ENCODE measurements at places on chromosomes 5 and 9.

- no peak for DNase-seq
Observed at GRCh38 chr9:36415822-36416525, 15.9 kb upstream of the RNF38 start.

- DNase-seq, result no peak
Observed at GRCh38 chr5:83866181-83866580, 145.5 kb upstream of the HAPLN1 start.

DNA sequence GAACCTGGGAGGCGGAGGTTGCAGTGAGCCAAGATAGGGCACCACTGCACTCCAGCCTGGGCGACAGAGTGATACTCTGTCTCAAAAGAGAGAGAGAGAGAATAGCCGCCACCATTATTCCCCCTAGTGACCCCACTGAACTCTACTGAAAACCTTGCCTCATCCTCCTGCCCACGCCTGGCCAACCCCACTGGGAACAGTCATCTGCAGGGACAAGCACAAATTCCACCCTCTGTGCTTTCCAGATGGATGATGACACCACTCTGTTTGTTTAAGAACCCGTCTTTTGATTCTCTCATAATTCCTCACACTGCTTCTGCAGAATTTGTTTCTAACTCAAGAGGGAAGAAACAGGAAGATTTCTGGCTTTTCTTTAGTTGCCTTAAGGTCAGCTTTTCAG lies 12.2 kb downstream of the BHMT2 start:
- no peak for DNase-seq

GRCh38 chr9:211557-211956 lies 3.1 kb upstream of the DOCK8 start:
- DNase-seq, result no peak

DNA sequence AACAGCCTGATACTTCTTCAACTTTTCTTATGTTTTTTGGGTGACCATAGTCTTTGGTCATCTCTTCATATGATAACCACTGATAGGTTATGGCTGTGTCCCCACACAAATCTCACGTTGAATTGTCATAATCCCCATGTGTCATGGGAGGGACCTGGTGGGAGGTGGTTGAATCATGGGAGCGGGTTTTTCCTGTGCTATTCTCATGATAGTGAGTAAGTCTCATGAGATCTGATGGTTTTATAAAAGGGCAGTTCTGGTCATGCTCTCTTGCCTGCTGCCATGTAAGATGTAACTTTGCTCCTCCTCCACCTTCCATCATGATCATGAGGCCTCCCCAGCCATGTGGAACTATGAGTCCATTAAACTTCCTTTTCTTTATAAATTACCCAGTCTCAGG lies 8.7 kb downstream of the RHOBTB3 start:
- DNase-seq, result no peak

DNA sequence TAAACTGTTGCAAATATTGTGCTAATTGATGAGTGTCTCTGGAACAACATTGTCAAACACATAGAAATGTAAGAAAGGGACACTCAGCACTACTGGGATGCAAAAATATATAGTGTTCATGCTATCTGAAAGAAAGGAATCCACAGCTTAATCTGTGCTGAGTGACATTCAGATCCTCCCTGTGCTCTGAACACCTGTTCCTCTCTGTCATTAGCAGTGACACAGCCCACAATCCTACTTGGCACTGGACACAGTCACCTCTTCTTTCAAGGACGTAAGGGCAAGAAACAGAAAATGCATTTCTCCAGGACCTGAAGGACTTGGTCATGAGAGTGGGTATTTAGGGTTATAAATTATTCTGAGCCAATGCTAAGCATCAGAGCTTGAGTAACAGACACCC lies 121.4 kb upstream of the SV2C start:
- no peak for DNase-seq

DNA sequence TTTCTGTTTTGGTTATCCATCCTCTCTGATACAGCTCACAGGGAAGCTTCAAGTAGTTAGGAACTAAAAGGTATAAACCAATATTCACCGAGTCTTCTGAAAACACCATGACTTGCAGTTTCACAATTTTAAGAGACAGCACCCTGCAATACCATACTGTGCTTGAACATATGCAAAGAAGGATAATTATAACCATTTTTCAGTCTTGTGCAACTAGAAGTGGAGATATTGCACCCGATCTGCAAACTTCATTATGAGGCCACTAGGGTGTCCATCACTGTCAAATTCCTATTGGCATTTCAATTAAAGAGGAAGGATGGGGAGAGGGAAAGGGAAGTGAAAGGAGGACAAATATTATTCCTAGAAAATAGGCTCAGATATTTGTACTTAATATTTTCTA lies 32.4 kb upstream of the CEP120 start:
- DNase-seq, result no peak

- no peak for DNase-seq
Observed at GRCh38 chr9:137049544-137050449, 3.8 kb upstream of the NPDC1 start.

DNA sequence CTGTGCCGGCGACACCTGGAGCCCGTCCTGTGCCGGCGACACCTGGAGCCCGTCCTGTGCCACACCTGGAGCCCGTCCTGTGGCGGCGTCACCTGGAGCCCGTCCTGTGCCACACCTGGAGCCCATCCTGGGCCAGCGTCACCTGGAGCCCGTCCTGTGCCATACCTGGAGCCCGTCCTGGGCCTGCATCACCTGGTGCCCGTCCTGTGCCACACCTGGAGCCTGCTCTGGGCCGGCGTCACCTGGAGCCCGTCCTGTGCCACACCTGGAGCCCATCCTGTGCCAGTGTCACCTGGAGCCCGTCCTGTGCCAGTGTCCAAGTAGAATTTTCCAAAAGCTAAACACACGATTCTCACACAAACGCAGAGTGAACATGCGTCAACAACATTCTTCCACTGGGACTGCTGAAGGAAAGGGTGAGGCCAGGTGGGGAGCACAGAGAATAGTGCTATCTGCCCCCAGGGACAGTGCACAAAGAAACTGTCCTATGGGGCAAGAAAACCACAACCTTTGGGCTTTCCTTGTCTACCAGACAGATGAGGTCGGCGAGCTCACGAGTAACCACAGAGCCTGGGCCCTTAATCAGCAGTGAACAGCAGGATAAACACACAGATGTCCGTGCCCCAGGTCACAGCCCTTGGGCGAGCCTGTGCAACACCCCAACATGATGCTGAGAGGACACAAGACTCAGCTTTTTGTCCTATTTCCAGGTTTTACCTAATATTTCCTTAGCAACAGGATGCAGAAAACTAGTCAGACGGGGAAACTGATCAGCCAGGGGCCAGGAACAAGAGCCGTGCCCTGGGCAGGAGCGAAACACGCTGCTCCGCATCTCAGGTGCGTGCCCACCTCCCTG lies 7.9 kb downstream of the QSOX2 start:
- no peak for DNase-seq

GRCh38 chr5:149656576-149657182 lies 73.4 kb upstream of the PPARGC1B start:
- DNase-seq, result no peak

- no peak for DNase-seq
Observed at GRCh38 chr9:88990729-88991065, 571 bp upstream of the S1PR3 start.

GRCh38 chr5:80933036-80933435 lies 27.1 kb upstream of the RASGRF2 start:
- DNase-seq, result no peak

GRCh38 chr5:161085056-161085455 lies 233.0 kb upstream of the ATP10B start:
- DNase-seq, result no peak

GRCh38 chr5:67315082-67315989 lies 118.7 kb upstream of the CD180 start:
- DNase-seq, result no peak

DNA sequence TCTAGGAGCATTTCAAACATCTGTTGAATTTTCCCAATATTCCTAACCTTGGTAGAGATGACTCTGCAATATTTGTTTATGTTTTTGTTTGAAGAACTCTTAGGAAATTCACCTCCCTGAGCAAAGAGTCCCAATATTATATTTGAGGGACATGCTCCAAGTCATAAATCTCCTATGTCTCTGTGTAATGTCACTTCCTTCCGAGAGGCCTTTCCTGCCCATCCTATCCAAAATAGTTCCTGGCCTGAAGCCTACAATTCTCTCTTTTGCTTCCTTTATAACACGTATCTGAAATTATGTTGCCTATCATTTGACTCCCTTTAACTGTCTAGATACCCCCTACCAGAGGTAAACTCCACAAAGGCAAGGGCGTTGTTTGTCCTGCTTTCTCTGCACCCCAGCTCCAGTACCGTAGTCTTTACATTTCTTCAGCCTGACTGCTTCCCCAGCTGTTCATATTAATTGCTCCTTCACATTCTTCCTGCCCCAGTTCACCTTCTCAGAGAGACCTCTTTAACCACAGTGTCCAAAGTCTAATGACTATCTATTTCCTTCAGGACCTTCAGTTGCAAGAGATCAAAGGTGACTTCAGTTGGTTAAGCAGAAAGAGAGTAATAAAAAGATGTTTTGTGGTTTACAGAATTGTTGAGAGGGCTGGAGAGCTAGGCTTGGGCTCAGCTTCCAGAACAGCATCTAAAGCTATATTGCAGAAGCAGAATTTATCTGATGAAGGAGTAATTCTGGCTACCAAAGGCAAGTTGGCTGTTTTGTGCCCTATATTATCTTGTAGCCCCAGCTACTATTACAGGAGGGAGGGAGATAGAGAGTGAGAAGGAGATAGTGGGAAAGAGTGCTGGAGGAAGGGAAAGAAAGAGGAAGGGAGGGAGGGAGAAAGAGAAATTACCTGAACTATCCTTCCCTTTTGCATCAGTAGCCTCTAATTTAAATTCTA lies 109.3 kb upstream of the TMEM161B start:
- no peak for DNase-seq

DNA sequence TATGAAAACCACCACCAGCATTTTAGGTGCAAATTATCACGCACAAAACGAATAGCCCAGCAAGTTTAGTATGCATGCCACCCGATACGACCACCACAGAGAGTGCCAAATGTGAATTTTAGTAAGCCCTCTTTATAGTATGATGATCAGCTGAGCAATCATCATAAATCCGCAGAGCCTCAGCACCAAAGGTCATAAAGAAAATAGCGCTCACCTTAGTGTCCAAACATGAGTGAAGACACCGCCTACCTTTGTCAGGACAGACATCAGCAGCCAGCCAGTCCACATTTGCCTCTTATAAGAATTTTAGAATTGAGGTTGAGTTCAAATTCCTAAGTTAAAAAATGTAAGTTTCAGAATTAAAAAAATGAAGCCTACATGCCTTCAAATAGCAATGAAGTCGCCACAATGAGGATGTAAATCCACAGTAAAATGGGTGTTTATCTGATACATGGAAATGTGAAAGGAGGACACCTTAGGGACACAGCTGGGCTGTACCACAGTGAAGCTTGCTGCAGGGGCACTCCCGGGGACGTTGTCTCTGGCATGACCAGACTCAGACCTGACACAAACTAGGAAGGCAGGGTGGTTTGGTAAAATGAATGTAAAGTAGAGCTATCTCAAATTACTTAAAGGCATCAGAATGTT lies 149.0 kb downstream of the AUH start:
- no peak for DNase-seq

- no peak for DNase-seq
Observed at GRCh38 chr9:115035841-115036612, 81.9 kb downstream of the TNC start.

GRCh38 chr5:143045062-143045461 lies 274.9 kb downstream of the ARHGAP26 start:
- DNase-seq, result no peak

DNA sequence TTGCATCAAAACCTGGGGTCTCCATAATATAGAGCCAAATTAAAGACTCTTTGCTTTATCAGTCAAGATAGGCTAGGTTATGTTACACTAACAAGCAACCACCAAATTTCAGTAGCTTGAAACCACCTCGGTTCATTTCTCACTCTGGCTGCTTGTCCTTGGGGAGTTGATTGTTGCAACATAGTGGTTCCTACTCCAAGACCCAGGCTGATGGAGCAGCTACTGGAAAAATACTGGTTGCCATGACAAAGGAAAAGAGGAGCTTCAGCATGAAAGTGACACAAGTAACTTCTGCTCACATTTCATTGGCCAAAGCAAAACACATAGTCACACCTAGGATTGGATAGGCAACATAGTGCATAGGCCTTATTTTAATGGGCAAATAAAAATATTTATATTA lies 18.5 kb upstream of the RCL1 start:
- DNase-seq, result no peak

DNA sequence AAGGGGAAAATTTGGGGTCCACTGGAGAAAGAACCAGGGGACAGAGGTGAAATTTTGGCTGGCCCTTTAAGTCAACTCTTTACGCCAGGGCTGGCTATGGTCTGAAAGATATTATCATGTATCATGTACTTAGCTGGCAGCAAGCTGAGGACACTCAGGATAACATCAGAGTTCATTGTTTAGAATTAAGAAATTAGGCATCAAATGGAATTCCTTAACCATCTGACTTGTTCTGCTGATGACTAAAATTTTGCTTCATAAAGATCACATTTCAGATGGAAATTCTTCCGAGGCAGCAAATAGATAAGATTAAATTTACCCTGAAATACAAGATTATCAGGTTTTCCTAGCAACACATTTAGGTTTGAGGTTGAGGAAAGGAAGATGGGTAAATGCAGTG lies 269.4 kb upstream of the KLF9 start:
- no peak for DNase-seq

GRCh38 chr9:79858508-79858907 lies 286.7 kb downstream of the TLE4 start:
- DNase-seq, result no peak

- DNase-seq, result no peak
Observed at GRCh38 chr9:31114346-31114745, 1270.1 kb upstream of the ACO1 start.

GRCh38 chr5:132641241-132641723 lies 16.7 kb upstream of the IL13 start:
- no peak for DNase-seq

GRCh38 chr5:90792725-90793124 lies 234.1 kb downstream of the ADGRV1 start:
- DNase-seq, result no peak

DNA sequence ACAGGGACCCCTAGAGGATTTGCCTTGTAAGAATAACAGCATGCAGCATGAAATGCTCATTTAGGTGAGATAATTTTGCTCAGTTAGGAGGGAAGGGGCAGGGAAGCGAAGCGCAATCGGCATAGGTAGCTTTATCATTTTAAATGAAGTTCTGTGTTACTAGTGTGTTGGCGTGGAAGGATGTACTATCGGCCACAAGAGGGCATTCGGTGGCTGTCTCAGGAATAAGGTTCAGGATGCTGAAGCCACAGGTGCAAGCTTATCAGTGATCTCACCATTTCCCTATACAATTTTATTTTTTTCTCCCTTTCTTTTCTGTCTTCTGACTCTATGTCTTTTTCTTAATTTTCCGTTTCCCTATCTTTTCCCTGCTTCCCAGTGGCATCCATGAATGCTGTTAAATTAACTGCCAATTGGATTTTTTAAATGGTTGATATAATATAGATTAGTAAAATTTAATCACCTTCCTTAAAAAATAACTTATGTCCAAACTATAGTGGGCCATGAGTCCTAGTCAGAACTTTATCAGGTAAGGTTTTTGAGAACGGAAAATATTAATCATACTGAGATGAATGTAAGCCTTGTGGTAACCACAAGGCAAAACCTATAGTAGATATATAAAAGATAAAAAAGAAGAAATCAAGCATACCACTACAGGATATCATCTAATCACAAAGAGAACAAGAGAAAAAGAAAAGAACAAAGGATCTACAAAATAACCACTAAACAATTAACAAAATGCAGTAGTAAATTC lies 1.2 kb upstream of the INSL6 start:
- no peak for DNase-seq

All from activated CD4-positive, CD25-positive, alpha-beta regulatory T cell treated with anti-CD3 and anti-CD28 coated beads, Interleukin-2, amount 50 U/mL, for 16 hours (primary cell).